ENCODE measurements at places on chromosomes 6 and 20. TPM values are rescaled to one million over a fixed set of nuclear protein-coding genes. Genes with fewer than 3 reads are reported as not detected.

Gene TSHZ2
- not detected for total RNA-seq

Gene PSORS1C1
- total RNA-seq: 3.3 TPM

Gene DUSP15
- 0.64 TPM for total RNA-seq

Gene MOG
- not detected for total RNA-seq

Gene COL19A1
- not detected for total RNA-seq

Gene PERP
- 81.7 TPM for total RNA-seq

Gene C20orf202
- total RNA-seq: not detected

Gene AVP
- total RNA-seq: not detected

Gene SNX3
- total RNA-seq: 112 TPM

Gene FHL5
- not detected for total RNA-seq

Gene NRN1
- total RNA-seq: 0.79 TPM

Gene GSTA1
- not detected for total RNA-seq

Gene XKR7
- total RNA-seq: not detected

Gene KIF25
- total RNA-seq: not detected

Gene PNPLA1
- total RNA-seq: not detected

Gene TBXT
- not detected for total RNA-seq

Gene GJA10
- total RNA-seq: not detected
